Airway epithelial cell (primary cell): ENCODE measurements at places on chromosomes 6 and 20. TPM values are rescaled to one million over a fixed set of nuclear protein-coding genes. Genes with fewer than 3 reads are reported as not detected.

The NKAPL gene
- 0.56 and 1.0 TPM in 2 replicates for total RNA-seq

The PRDM13 gene
- not detected in 2 replicates for total RNA-seq

The OR5V1 gene
- not detected in 2 replicates for total RNA-seq

The MRPL14 gene
- 86.7 and 87.8 TPM in 2 replicates for total RNA-seq

The GLP1R gene
- total RNA-seq: not detected in 2 replicates

The TSHZ2 gene
- 1.2 and 1.6 TPM in 2 replicates for total RNA-seq

The CST1 gene
- total RNA-seq: 0.28 TPM in 1 of 2 replicates, not detected in the other

The MROH8 gene
- total RNA-seq: 0.07 and 1.2 TPM in 2 replicates

The PRR18 gene
- total RNA-seq: 0.14 TPM in 1 of 2 replicates, not detected in the other

The TRIM38 gene
- 4.1 and 5.8 TPM in 2 replicates for total RNA-seq

The PRDM1 gene
- 2.6 and 3.7 TPM in 2 replicates for total RNA-seq

The FOXC1 gene
- 7.9 and 11.6 TPM in 2 replicates for total RNA-seq

The HLA-DRB1 gene
- 0.14 TPM in 1 of 2 replicates, not detected in the other for total RNA-seq

The WFDC2 gene
- total RNA-seq: 1.3 and 4.9 TPM in 2 replicates

The EDN1 gene
- total RNA-seq: 8.1 and 8.6 TPM in 2 replicates

The IL20RA gene
- 3.7 and 3.8 TPM in 2 replicates for total RNA-seq

The MOXD1 gene
- total RNA-seq: 0.88 and 1.6 TPM in 2 replicates

The TOX2 gene
- total RNA-seq: 1.3 and 1.6 TPM in 2 replicates

The CGA gene
- not detected in 2 replicates for total RNA-seq

The GATA5 gene
- not detected in 2 replicates for total RNA-seq

The OPRM1 gene
- 0.42 TPM in 1 of 2 replicates, not detected in the other for total RNA-seq

The FAM209B gene
- total RNA-seq: 0.49 TPM in 1 of 2 replicates, not detected in the other

The KHDC1L gene
- not detected in 2 replicates for total RNA-seq

The SOX12 gene
- 7.3 and 10.0 TPM in 2 replicates for total RNA-seq

The EGFL8 gene
- total RNA-seq: 3.0 and 6.0 TPM in 2 replicates

The PGK2 gene
- total RNA-seq: not detected in 2 replicates

The PGBD1 gene
- total RNA-seq: 1.1 and 2.8 TPM in 2 replicates

The HS3ST5 gene
- not detected in 2 replicates for total RNA-seq

The MUC21 gene
- total RNA-seq: 0.14 TPM in 1 of 2 replicates, not detected in the other

The EEF1A2 gene
- 2.3 and 3.2 TPM in 2 replicates for total RNA-seq

The CEP57L1 gene
- total RNA-seq: 8.5 and 17.6 TPM in 2 replicates

The TSBP1 gene
- not detected in 2 replicates for total RNA-seq

The COL11A2 gene
- 0.07 TPM in 1 of 2 replicates, not detected in the other for total RNA-seq

The ATP6V1G2 gene
- total RNA-seq: 0.19 and 0.28 TPM in 2 replicates

The ARFGEF3 gene
- 3.0 and 4.9 TPM in 2 replicates for total RNA-seq

The FYN gene
- 27.1 and 31.5 TPM in 2 replicates for total RNA-seq

The CNR1 gene
- not detected in 2 replicates for total RNA-seq

The TMEM74B gene
- 0.14 TPM in 1 of 2 replicates, not detected in the other for total RNA-seq

The PTCHD4 gene
- total RNA-seq: 0.98 and 1.6 TPM in 2 replicates

The NOX3 gene
- total RNA-seq: not detected in 2 replicates

The LPA gene
- not detected in 2 replicates for total RNA-seq

The COL19A1 gene
- not detected in 2 replicates for total RNA-seq

The CCN6 gene
- total RNA-seq: 0.14 and 0.88 TPM in 2 replicates

The SNAP25 gene
- 0.33 TPM in 1 of 2 replicates, not detected in the other for total RNA-seq

The ZNF184 gene
- total RNA-seq: 2.6 and 3.5 TPM in 2 replicates

The CDH4 gene
- total RNA-seq: 2.0 and 2.9 TPM in 2 replicates

The EPB41L1 gene
- total RNA-seq: 9.0 and 11.7 TPM in 2 replicates

The SGK2 gene
- total RNA-seq: not detected in 2 replicates

The C20orf204 gene
- 0.14 and 0.74 TPM in 2 replicates for total RNA-seq

The TFAP2C gene
- total RNA-seq: 10.8 and 13.3 TPM in 2 replicates
